ENCODE measurements at places on chromosomes 5 and 9.

DNA sequence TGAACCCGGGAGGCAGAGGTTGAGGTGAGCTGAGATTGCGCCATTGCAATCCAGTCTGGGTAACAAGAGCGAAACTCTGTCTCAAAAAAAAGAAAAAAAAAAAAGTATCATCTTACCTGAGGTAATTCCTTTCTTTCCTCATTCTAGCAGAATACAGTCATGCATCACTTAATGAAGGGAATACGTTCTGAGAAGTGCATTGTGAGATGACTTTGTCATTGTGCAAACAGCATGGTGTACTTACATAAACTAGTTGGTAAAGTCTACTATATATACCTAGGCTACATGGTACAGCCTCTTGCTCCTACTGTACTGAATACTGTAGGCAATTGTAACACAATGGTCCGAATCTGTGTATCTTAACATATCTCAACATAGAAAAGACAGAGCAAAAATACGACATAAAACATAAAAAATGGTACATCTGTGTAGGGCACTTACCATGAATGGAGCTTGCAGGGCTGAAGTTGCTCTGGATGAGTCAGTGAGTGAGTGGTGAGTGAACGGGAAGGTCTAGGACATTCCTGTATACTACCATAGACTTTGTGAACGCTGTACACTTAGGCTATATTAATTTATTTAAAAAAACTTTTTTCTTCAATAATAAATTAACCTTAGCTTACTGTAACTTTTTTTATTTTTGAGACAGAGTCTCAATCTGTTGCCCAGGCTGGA is 100.4 kb downstream of the GLDC start:
- no peak for DNase-seq

DNA sequence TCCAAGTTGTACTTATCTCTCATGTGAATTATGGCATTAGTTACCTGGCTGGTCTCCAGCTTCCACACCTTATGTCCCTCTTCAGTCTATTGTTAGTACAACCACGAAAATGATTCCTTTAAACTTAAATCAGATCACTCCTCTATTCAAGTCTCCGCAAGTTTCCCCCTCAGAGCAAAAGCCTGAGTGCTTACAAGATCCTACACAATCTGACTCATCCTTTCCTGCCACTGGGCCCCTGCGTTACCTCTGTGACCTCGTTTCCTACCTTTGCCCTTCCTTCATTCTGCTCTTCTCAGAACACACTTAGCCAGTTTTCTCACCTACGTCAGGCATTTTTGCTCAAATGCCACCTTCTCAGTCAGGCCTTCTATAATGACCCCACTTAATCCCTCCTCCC is 45.1 kb upstream of the GLIS3 start:
- DNase-seq: no peak

DNA sequence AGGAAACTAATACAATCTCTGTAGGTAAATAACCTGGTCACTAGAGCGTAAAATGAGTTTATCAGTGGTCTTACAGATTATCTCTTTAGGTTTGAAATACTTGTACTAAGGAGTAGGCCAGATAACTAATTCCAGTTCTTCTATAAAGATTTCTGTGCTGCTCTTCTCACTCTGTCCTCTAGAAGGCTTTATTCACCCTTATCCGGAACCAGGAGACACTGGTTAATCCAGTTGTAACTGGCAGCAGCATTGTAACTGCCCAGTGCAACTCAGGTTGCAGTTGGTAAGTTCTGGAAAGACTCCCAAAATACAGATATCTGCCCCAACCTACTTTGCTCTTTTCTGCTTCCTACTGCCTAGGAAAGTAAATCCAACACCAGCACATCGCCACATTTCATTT is 19.8 kb downstream of the C5orf22 start:
- no peak for DNase-seq

DNA sequence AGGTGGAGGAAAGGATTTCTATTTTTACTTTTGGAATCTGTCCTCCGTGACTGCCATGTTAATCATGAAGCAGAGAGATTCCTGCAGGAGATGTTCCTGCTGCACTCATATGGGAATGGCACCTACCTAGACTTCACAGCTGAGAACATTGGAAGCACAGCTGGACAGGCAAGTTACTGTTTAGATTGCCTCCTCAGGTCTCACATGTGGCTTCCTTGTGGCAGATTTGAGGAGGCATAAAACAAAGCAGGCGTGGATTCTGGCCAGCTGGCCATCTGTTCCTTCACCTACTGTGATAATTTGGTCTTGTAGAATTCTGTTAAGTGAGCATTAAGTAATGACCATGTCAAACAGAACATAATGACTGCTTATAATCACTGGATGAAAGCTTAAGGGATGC is 193.4 kb downstream of the EDIL3 start:
- no peak for DNase-seq

DNA sequence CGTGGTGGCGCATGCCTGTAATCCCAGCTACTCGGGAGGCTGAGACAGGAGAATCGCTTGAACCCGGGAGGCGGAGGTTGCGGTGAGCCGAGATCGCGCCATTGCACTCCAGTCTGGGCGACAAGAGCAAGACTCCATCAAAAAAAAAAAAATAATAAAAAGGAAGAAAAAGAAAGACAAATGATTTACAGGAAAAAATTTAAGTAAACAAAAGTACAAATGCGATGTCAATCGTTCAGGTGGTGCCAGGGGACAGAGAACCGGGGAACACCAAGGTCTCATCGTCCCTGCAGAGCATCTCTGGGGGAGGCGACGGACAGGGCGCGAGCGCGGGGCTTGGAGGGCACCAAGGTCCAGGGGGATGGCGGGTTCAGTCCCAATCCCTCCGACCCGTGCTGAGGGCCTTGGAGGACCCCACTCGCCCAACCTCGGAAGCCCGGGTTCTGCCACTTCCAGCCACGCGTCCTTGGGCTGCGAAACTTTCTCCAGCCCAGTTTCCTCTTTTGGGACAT is 607 bp upstream of the HNRNPAB start:
- DNase-seq: no peak

- DNase-seq: no peak
These were observed 26.4 kb downstream of the TNFSF15 start for GRCh38 chr9:114779352-114779845.

DNA sequence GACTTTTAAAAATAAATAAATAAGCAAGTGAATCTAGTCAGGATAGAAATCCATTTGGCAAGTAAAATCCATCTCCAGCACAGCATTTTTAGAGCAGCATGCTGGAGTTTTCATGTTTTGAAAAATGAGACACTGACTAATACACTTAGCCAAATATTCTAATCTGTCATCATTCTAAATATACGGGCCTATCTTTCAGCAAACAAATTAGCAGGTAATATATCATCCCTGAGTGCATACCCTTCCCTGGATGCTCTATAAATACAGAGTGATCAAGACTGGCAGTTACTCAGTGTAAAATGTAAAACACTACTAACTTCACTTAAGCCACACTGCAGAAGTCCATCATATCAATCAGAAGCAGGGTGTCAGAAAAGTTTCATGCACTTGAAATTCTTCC is 58.4 kb downstream of the MLLT3 start:
- no peak for DNase-seq

- no peak for DNase-seq
These were observed 94.3 kb downstream of the PCDH1 start for GRCh38 chr5:141783947-141784296.

DNA sequence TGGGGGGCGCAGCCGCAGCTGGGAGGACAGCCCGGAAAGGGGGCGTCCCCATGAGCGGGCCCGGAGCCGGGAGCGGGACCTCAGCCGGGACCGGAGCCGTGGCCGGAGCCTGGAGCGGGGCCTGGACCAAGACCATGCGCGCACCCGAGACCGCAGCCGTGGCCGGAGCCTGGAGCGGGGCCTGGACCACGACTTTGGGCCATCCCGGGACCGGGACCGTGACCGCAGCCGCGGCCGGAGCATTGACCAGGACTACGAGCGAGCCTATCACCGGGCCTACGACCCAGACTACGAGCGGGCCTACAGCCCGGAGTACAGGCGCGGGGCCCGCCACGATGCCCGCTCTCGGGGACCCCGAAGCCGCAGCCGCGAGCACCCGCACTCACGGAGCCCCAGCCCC is 47.0 kb downstream of the TJP2 start:
- DNase-seq: no peak

DNA sequence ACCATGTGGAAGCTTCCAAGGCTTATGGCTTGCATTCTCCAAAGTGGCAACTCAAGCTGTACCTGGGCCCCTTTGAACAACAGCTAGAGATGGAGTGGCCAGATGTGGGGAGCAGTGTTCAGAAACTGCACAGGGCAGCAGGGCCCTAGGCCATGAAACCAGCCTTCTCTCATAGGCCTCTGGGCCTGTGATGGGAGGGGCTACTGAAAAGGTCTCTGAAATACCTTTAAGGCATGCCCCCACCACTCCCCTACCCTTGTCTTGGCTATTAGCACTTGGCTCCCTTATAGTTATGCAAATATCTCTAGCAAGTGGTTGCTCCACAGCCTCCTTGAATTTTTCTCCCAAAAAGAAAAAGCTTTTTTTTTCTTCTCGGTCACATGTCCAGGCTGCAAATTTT is 1014.6 kb downstream of the DTWD2 start:
- DNase-seq: no peak

DNA sequence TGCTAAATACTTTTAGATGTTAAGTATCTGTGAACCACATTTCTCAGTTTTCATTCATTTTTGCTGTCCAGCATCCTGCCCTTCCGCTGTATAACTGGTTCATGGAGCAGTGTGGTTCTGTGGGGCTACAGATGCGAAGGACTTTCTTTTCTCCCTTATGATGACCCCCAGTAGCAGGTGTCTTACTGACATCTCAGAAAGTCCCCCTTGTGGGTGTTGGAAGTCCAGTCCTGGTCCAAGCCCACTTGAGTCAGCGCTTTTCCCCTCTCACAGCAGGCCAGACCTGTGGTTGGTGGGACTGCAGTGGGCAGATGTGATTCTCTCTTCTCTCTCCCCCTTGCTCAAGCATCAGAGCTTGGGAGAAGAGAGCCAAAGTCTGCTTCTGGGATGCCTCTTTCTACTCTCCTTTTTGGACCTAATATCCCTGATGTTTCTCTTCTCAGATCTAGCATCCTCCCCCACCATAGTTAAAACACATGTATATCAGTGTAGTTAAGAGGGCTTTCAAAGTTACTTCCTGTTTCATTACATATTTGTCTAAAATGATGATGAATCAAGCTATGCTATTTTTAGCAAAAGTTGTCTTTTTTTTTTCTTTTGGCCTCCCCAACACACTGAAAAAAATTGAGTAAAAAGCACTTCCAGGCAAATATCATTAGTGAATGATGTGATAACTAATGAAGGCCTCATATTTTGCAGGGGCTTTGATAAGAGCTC is 119.5 kb upstream of the ZNF618 start:
- no peak for DNase-seq

- no peak for DNase-seq
These were observed 14.0 kb upstream of the GLRX start for GRCh38 chr5:95836544-95836943.

DNA sequence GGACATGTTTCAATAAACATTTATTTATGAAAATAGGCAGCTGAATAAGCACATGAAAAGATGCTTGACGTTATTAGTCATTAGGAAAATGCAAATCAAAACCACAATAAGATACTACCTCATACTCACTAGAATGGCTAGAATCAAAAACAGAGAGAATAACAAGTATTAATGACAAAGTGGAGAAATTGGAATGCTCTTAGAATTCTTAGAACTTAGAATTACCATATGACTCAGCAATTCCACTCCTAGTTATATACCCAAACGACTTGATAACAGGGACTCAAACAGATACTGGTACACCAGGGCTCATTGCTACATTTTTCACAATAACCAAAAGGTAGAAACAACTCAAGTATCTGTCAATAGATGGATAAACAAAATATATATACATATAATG is 15.1 kb upstream of the TRIM36 start:
- no peak for DNase-seq

DNA sequence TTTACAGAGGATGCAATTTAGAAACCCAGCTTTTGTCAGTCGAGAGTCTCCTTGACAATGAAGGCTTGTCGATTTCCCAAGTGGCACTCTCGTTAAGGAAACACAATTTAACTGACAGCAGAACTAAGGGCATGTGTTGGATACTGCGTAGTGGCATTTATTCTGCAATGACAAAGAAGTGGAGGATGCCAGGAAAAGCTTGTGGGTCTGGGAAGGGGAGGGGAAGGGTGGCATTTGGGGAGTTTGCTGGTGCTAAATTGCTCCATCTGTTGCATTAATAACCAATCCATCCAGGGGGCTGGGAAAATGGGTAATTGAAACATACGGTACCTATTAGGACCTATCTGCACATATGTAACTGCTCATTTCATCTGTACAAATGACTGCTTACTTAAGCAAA is 190.6 kb downstream of the NSG2 start:
- no peak for DNase-seq

DNA sequence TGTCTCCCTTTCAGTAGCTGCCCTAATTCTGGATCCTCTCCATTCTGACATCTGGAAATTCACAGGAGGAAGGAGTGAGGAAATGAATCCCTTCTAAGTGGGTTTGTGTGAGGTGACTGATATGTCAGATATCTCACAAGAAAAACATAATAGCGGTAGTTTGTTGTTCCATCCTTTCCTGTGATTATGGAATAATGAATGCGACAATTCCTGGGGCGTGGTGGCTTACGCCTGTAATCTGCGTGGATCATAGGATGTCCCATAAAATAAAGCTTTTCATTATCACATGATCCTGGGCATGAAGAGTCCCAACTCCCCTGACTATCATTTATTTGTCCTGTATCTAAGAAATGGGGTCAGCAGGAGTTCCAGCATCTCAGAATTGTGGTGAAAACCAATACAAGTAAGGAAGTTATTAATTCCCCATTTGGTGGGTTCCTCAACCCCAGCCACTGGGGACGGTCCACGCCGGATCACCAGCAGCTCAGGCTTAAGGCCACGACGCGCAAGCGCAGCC is 375 bp upstream of the C5orf24 start:
- no peak for DNase-seq

DNA sequence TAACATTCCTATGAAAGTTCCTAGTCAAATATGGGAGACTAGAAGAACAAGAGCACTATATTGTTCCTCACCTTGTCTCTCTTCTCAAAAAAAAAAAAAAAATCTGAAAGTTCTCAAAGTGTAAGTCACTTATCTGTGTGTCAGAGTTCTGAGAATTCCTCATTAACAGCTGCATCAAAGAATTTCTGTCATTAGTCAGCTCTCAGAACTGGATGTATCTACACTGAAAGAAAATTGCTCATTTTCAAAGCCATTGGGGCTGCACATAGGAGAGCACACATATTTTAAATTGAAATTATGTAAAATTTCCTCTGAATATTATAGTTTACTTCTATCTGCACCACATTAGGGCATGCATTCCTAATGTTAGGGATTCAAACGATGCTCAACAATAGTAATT is 99.5 kb upstream of the FTMT start:
- no peak for DNase-seq

GRCh38 chr5:111404270-111404769 is 108.0 kb downstream of the STARD4 start:
- DNase-seq: no peak

- DNase-seq: no peak
These were observed 205.1 kb upstream of the SGCD start for GRCh38 chr5:156121882-156122281.

- DNase-seq: no peak
These were observed 17.0 kb upstream of the ERGIC1 start for GRCh38 chr5:172816925-172817562.

GRCh38 chr5:117761186-117761585 is 1186.6 kb upstream of the SEMA6A start:
- DNase-seq: no peak

- no peak for DNase-seq
These were observed 42.4 kb downstream of the OSTF1 start for GRCh38 chr9:75130621-75131230.

- no peak for DNase-seq
These were observed 3.6 kb downstream of the BRIX1 start for GRCh38 chr5:34919077-34919476.

GRCh38 chr5:137446151-137446550 is 53.0 kb downstream of the SPOCK1 start:
- no peak for DNase-seq

All from bone marrow (tissue), 2 donors.